ENCODE measurements at places on chromosomes 4 and X.

- peak; percentile 4 for DNase-seq
Measured at GRCh38 chrX:135931644-135932487, 38.4 kb downstream of the SAGE1 start.

GRCh38 chr4:147839200-147839599 lies 107.3 kb downstream of the ARHGAP10 start:
- DNase-seq, result no peak

DNA sequence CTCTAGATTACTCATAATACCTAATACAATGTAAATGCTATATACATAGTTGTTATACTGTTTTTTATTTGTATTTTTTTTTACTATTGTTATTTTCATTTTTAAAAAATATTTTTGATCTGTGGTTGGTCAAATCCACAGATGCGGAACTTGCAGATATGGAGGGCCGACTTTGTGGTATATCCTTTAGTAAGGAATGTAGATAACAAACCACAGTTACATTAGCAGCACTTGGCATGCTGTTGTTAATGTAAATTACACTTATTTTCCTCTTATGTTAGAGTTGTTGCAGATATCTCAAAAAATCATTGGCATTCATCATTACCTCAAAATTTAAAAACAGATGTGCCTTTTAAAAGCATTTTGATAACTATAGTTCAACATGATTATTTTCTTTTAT lies 151.0 kb downstream of the TMEM164 start:
- no peak for DNase-seq

- peak; percentile 56 for DNase-seq
Measured at GRCh38 chr4:11805842-11806241, 377.1 kb upstream of the HS3ST1 start.

GRCh38 chr4:6794189-6794588 lies 11.7 kb downstream of the KIAA0232 start:
- DNase-seq, result no peak

DNA sequence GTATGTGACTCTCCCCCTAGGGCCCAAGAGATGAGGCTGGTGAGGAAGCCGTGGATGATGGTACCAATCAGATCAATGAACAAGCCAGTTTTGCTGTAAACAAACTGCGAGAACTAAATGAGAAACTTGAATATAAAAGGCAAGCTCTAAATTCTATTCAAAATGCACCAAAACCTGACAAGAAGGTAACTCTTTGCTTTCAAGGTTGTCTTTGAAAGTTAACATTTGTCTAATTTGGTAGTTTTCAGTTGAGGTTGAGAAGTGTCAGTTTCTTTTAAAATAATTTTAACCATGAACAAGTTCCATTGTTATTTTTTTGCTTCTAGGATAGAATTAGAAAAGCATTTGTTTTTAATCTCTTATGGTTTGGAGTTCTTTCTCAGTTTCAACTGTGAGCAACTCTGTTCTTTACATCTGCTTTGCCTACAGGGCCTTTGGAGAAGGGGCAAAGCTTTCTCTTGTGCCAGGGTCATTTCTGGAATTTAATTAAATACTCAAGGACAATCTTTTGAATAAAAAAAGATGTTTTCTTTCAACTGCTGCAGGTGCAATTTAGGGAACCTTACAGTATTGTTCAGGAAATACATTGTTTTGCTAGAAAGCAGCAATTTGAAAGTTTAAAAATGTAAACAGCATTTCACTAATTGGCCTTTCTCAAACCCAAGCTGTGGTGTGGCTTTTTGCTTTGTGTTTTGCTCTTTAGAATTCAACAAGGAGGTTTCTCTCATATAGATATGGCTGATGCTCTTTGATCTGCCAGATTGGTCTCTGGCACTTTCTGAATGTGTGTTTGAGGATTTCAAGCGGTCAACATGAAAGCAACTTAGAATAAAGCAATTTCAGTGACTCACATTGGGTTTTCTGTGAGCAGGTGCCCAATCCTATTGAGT lies 62.9 kb downstream of the LRP2BP start:
- no peak for DNase-seq

DNA sequence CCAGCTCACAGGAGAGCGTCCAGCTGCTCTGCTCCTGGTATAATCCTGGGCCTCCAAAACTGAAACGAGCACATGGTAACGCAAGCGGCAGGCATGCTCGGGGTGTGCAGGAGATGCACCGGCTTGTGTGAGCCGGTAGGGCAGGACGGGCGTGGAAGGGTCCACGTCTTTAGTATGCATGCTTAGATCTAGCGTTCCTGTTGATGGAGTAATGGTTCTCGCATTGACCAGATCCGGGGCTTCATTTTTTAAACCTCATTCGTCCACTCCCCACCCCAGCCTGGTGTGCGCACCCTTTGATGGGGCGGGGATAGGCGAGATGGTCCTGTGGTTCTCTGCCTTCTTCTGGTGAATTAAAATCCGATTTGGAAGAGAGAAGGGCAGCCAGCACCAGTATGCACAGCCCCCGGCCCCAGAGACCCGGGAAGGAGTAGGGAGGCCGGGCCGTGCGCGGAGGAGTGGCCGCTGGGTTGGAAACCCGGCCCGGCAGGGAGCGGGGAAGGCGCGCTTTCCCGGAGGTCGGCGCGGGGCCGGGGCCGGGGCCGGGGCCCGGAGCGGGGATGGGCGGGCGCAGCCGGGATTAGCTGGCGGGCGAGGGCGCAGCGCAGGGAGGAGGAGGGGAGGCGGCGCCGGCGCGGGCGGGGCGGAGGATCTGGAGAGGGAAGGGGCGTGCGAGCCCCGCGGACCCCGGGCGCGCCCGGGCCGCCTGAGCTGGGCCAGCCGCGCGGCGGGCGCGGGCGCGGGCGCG lies 39.9 kb downstream of the FAM149A start:
- DNase-seq, result no peak

- DNase-seq, result peak; percentile 3
Measured at GRCh38 chrX:79259073-79259689, 108.0 kb downstream of the ITM2A start.
